KBM-7 (cell line): ENCODE measurements at places on chromosomes 3 and 15.

GRCh38 chr15:38671006-38671387 lies 106.4 kb upstream of the RASGRP1 start:
- no peak for DNase-seq

DNA sequence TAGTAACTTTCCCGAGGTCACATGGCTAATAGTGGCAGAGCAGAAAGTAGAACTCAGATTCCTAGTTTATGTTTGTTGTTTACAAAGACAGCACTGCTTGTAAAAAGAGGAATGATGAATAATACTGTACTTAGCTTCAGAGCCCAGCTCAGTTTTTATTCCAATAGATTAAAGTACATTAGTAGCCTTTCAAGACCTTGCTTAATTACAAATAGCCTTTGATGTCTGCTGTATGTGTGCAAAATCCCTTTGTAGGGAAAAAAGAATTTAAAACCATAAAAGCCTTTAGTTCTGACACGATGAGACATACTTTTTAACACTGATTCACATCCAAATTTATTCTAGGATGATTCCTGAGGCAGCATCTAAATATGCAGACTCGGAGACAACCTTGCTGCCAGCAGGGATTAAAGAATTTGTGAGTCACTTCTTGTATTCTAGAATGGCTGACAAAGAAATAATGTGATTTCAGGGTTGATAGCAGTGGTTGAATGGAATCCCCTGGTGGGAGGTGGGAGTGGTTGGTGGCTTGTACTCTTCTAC lies 324.2 kb upstream of the TGFBR2 start:
- DNase-seq = no peak

- DNase-seq = peak; percentile 79
These were observed 60.7 kb upstream of the CMTM8 start for GRCh38 chr3:32177702-32178198.

- no peak for DNase-seq
These were observed 2.8 kb upstream of the MESD start for GRCh38 chr15:80992441-80992840.

- DNase-seq = no peak
These were observed 74.9 kb upstream of the EPHA3 start for GRCh38 chr3:89032346-89033013.

DNA sequence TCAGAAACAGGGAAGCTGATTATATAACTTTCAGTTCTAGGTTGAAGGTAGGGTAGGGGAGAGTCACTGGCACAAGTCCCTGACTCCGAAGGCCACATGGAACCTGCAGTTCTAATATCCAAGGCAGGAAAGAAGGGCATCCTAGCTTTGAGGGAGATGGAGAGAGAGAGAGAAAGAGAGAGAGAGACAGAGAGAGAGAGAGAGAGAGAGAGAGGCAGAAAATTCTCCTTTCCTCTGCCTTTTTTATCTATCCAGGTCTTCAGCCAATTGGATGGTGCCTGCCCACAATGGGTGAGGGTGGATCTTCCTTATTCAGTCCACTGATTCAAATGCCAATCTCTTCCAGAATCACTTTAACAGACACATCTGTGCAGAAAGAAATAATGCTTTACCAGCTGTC lies 35.7 kb upstream of the TMEM45A start:
- DNase-seq = no peak

DNA sequence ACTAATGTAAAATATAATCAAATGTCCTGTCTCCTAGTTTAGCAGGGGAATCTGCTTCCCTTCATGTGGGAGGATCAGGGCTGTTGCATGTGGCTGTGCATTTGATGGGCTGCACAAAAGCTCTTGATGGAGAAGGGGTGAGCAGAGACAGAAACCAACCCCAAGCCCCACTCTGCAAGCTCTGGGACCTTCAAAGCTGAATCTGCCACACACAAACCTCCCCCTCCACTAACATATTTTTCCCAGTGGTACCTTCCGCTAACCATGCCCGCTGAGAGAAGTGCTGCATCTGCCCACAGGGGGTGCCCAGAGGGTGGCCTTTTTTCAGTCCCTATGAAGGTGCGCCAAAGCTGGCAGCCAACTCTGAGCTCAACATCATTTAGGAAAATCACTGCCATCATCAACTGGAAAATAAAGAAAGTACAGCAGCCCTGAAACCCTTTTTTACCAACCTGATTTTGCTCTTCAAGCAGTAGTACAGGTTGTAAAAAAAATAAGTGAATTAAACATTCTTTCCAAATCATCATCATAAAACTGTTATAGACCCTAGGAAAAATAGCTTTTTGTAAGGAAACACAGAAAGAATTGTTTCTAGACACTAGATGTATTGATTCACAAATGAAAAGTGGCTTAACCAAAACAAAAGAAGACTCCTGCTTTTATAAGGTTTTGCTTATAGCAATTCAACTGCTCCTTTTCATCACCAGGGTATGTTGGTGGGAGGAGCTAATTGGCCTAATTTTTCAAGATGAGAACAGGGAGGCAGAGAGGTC lies 97.0 kb downstream of the HHLA2 start:
- no peak for DNase-seq
